ENCODE measurements at places on chromosomes 7 and 10. TPM values are rescaled to one million over a fixed set of nuclear protein-coding genes. Genes with fewer than 3 reads are reported as not detected.

DNA sequence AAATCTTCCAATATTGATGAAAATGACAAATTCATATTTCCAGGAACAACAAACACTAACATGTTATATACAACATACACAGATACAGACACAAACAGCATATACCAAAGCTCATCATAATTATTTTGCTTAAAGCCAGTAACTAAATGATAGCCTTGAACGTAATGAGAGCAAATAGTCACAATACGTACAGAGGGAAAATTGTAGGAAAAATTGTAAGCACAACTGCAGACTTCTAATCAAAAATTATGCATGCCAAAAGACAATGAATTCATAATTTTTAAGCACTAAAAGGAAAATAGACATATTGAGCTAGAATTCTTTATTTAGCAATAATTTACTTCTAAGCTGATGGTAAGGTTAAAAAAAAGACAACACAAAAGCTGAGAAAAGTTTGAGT is 1466.9 kb upstream of the CELF2 start:
- no peak overlapping the region for H3K4me3 ChIP-seq
- no peak overlapping the region for H3K27ac ChIP-seq
- no peaks in the 10 kb centered on the region for H3K27me3 ChIP-seq
- H3K36me3 ChIP-seq, result no peaks in the 10 kb centered on the region

GRCh38 chr10:66642217-66642616 is 283.6 kb upstream of the LRRTM3 start:
- H3K4me1 ChIP-seq, result no peaks in the 10 kb centered on the region
- no peak for DNase-seq
- H3K36me3 ChIP-seq, result no peaks in the 10 kb centered on the region
- H3K27me3 ChIP-seq, result no peaks in the 10 kb centered on the region
- H3K4me3 ChIP-seq, result no peak overlapping the region

PRSS1 gene
- polyA plus RNA-seq, result not detected

- no peaks in the 10 kb centered on the region for H3K27me3 ChIP-seq
- no peaks in the 10 kb centered on the region for H3K36me3 ChIP-seq
- no peak overlapping the region for H3K4me3 ChIP-seq
- H3K4me1 ChIP-seq, result peaks cover 27% of the 10 kb centered on the region
- peak; percentile 41 for DNase-seq
- no peak overlapping the region for H3K27ac ChIP-seq
Observed at GRCh38 chr10:42864575-42864974, 82.0 kb downstream of the BMS1 start.

GRCh38 chr7:76282344-76283253 is 19.9 kb upstream of the HSPB1 start:
- no peak overlapping the region for H3K27ac ChIP-seq
- H3K36me3 ChIP-seq, result no peaks in the 10 kb centered on the region
- DNase-seq, result peak; percentile 60

GRCh38 chr10:62374862-62375710 is 917 bp downstream of the ZNF365 start:
- H3K27me3 ChIP-seq, result no peaks in the 10 kb centered on the region
- H3K36me3 ChIP-seq, result peaks cover 8% of the 10 kb centered on the region
- H3K4me3 ChIP-seq, result peak overlapping the region; percentile 69

FRMD4A gene
- polyA plus RNA-seq, result 34.5 TPM

DNA sequence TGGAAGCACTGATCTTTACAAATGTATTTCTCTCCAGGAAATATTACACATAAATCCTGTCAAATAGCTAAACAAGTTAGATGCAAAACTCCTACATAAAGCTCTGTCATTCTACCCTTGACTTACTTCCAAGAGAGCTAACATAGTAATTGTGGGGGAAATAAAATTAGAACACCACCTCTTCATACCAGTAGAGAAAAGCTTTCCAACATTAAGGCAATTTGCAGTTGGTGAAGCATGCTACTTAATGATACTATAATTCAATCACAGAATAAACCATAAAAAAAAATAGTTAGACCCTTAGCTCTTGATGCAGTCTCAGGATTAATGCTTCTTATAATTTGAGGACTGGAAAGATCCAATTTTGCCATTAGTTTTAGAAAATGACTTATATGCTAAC is 35.2 kb downstream of the SEMA3A start:
- DNase-seq, result no peak
- no peak overlapping the region for H3K4me3 ChIP-seq
- H3K27me3 ChIP-seq, result no peaks in the 10 kb centered on the region
- H3K27ac ChIP-seq, result no peak overlapping the region
- no peaks in the 10 kb centered on the region for H3K36me3 ChIP-seq
- peaks cover 36% of the 10 kb centered on the region for H3K4me1 ChIP-seq

GRCh38 chr7:17142831-17143541 is 155.5 kb upstream of the AHR start:
- H3K27ac ChIP-seq, result no peak overlapping the region
- no peaks in the 10 kb centered on the region for H3K27me3 ChIP-seq
- no peak overlapping the region for H3K4me3 ChIP-seq
- H3K36me3 ChIP-seq, result no peaks in the 10 kb centered on the region

- peaks cover 12% of the 10 kb centered on the region for H3K36me3 ChIP-seq
- H3K4me3 ChIP-seq, result peak overlapping the region; percentile 72
- H3K4me1 ChIP-seq, result 0 out of 2 replicates have a peak, but pooled peaks cover 3% of the 10 kb centered on the region
- DNase-seq, result no peak
- H3K27me3 ChIP-seq, result no peaks in the 10 kb centered on the region
- peak overlapping the region; percentile 87 for H3K27ac ChIP-seq
Observed at GRCh38 chr7:103348452-103348851, 1.0 kb downstream of the PSMC2 start.

TWIST1 gene
- 170 TPM for polyA plus RNA-seq

- H3K4me3 ChIP-seq, result no peak overlapping the region
- H3K27ac ChIP-seq, result no peak overlapping the region
- no peaks in the 10 kb centered on the region for H3K36me3 ChIP-seq
- DNase-seq, result no peak
Observed at GRCh38 chr10:94747137-94747536, 15.3 kb upstream of the CYP2C19 start.

Data from SK-N-SH (cell line).